ENCODE measurements at places on chromosomes 2 and 18. TPM values are rescaled to one million over a fixed set of nuclear protein-coding genes. Genes with fewer than 3 reads are reported as not detected.

- peak overlapping the region; percentile 67 for H3K27ac ChIP-seq
- H3K36me3 ChIP-seq: no peaks in the 10 kb centered on the region
- peak overlapping the region; percentile 74 for H3K4me3 ChIP-seq
- H3K4me1 ChIP-seq: peaks cover 26% of the 10 kb centered on the region
- H3K27me3 ChIP-seq: peaks cover 17% of the 10 kb centered on the region
- DNase-seq: peak; percentile 61
These were observed 3.0 kb upstream of the IL1RN start for GRCh38 chr2:113124181-113124961.

The GPAT2 gene
- 37.8 TPM for total RNA-seq

The NDUFV2 gene
- 164 TPM for total RNA-seq

The YES1 gene
- total RNA-seq: 26.8 TPM

The INHA gene
- 0.47 TPM for total RNA-seq

GRCh38 chr2:9178110-9178903, 28.3 kb upstream of the ASAP2 start:
- DNase-seq: no peak
- peaks cover 62% of the 10 kb centered on the region for H3K4me1 ChIP-seq

- peaks cover 11% of the 10 kb centered on the region for H3K4me1 ChIP-seq
- DNase-seq: peak; percentile 16
- H3K27ac ChIP-seq: peak overlapping the region; percentile 24
- H3K27me3 ChIP-seq: peaks cover 15% of the 10 kb centered on the region
- no peaks in the 10 kb centered on the region for H3K36me3 ChIP-seq
These were observed 29.2 kb upstream of the POMC start for GRCh38 chr2:25197336-25198208.

The ATP6V1B1 gene
- 0.45 TPM for total RNA-seq

DNA sequence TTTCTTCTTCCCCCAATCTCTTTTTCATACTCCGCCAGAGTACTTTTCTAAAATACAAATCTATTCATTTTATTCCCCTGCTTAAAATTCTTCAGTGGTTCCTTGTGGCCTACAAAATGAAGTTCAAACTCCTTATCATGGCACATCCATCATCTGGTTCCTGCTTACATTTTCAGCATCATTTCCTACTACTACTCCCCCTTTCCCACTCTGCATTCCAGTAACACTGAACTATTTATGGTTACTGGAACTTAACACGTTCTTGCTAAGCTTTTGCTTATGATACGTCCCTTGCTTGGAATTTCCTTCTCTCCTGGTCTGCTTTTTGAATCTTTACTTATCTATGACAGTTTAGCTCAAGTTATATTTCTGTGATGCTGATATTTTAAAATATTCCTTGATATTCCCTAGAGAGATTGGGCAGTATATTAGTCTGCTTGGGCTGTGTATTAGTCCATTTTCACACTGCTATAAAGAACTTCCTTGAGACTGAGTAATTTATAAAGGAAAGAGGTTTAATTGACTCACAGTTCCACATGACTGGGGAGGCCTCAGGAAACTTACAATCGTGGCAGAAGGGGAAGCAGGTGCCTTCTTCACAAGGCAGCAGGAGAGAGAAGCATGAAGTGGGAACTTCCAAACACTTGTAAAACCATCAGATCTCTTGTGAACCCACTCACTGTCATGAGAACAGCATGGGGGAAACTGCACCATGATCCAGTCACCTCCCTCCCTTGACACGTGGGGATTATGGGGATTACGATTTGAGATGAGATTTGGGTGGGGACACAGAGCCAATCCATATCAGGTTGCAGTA, 53.2 kb downstream of the BMPR2 start:
- peaks cover 24% of the 10 kb centered on the region for H3K36me3 ChIP-seq
- no peaks in the 10 kb centered on the region for H3K27me3 ChIP-seq
- H3K27ac ChIP-seq: peak overlapping the region; percentile 71
- DNase-seq: peak; percentile 1
- peaks cover 35% of the 10 kb centered on the region for H3K4me1 ChIP-seq

GRCh38 chr2:82690757-82691411, 1768.2 kb downstream of the SUCLG1 start:
- H3K27me3 ChIP-seq: no peaks in the 10 kb centered on the region
- no peak for DNase-seq
- H3K4me1 ChIP-seq: no peaks in the 10 kb centered on the region
- no peak overlapping the region for H3K27ac ChIP-seq
- no peak overlapping the region for H3K4me3 ChIP-seq

GRCh38 chr18:3593904-3594759, 144.2 kb downstream of the TGIF1 start:
- H3K36me3 ChIP-seq: no peaks in the 10 kb centered on the region
- DNase-seq: peak; percentile 93
- peak overlapping the region; percentile 99 for H3K27ac ChIP-seq

The DNPEP gene
- 48.2 TPM for total RNA-seq

All from HFFc6 (cell line).